ENCODE measurements at places on chromosomes 4 and X.

GRCh38 chr4:122047456-122048425 is 95.9 kb upstream of the TRPC3 start:
- DNase-seq = no peak

- DNase-seq = no peak
Measured at GRCh38 chr4:57554556-57555092, 444.4 kb upstream of the IGFBP7 start.

DNA sequence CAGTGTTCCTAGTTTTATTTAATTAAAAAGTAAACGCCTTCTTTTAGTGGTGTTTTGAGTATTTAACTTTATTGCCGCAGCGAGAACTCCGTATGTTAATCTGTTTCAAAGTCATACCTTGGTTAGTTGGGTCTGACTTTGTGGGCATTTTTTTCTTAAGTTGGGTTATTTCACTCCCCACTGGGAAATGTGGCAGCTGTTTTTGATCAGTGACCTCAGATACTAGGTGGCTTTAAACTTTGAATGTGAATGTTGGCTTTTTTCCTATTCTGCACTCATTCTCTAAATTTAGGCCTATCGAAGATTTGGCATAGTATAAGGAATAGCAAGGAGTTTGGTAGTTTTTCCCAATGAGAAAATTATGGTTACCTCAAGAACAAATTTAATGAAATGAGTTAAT is 85.9 kb downstream of the FIP1L1 start:
- no peak for DNase-seq

DNA sequence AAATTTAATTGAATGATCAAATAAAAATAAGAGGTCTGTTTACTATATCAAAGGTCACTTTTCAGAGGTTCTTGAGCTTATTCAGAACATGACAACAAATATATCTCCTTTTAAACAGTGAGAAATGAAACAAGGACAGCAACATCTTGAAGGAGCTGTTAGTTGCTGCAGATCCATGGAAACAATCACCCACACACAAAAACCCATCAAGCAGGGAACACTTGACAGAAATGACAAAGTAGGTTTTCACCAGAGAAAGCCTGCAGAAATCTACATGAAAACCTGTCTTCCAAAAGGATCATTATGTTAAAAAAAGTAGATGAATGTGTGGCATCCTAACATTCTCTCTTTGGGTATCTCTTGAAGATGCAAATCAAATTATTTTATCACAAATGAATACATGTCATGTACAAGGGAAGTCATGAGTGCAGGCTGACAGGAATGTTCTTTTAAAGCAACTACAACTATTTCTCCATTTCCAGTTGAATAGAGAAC is 203.0 kb downstream of the GRIA2 start:
- DNase-seq = no peak

DNA sequence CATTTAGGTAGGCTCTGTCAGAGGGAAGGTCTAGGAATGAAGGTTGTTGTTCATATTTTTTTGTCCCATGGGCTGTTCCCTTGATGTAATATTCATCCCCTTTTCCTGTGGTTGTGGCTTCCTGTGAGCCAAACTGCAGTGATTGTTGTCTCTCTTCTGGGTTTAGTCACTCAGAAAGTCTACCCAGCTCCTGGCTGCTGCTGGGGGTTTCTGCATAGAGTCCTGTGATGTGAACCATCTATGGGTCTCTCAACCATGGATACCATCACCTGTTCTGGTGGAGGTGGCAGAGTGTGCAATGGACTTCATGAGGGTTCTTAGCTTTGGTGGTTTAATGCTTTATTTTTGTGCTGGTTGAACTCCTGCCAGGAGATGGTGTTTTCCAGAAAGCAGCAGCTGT is 122.8 kb downstream of the ZC4H2 start:
- no peak for DNase-seq

- DNase-seq = no peak
Measured at GRCh38 chr4:88734403-88734949, 36.8 kb upstream of the NAP1L5 start.

- no peak for DNase-seq
Measured at GRCh38 chr4:97548943-97549583, 594.2 kb downstream of the STPG2 start.

- no peak for DNase-seq
Measured at GRCh38 chrX:12865359-12865758, 1.5 kb upstream of the TLR7 start.

Measured in GOT3 (cell line).